Effector memory CD4-positive, alpha-beta T cell (primary cell): ENCODE measurements at places on chromosomes 5 and 9.

DNA sequence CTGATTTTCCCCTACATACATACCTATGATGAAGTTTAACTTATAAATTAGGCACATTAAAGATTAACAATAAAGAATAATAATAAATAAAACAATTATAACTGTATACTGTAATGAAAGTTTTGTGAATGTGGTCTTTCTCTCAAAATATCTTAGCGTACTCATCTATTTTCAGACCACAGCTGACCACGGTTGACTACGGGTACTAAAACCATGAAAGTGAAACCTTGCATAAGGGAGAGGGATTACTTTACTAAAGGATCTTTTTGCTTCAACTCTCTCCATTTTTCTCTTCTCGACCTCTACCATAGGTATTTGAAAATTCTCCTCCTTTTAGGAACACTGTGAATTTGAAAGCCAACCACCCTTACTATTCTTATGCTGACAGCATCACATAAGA is 475.5 kb downstream of the CETN3 start:
- DNase-seq: no peak

- DNase-seq: no peak
Observed at GRCh38 chr9:68981789-68982188, 32.1 kb downstream of the PRKACG start.

GRCh38 chr5:140242890-140243585 is 59.9 kb downstream of the PFDN1 start:
- DNase-seq: no peak

GRCh38 chr5:150532996-150533395 is 25.1 kb downstream of the NDST1 start:
- DNase-seq: no peak

DNA sequence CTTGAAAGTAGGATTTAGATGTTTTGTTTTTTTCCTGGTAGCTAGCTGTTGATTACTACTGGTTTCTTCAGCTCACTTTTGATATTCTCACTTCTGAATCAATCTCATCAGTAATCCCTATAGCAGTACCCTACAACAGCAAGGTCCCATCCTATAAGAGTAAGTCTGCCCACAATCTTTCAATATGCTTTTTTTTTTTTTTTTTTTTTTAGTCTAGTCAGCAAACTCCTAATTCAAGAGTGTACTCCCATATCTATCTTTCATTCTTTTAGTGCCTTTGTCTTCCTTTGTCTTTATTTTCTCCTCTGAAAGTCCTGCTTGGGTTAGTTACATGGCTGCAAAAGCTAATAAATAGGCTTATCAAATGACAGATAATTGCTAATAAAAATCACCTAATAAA is 362.4 kb upstream of the RIOK2 start:
- DNase-seq: no peak

- no peak for DNase-seq
Observed at GRCh38 chr9:109149089-109149488, 18.0 kb downstream of the FRRS1L start.

DNA sequence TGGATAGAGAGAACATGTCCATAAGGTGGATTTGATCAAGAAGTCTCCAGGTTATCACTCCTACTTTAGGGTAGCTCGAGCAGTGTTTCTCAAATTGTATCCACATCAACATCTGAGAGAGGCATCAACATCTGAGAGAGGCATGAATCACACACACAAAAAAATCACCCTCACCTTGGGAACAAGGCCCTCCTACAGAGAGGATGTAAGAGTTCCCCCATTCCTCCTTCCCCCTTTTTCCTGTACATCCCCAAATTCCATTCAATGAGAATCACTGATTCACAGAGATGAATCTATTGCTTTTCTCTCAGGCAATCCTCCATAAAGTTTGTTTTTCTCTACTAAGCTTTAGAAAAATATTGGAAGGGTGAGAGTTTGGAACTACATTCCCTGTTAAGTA is 233.4 kb upstream of the CDH6 start:
- DNase-seq: no peak

DNA sequence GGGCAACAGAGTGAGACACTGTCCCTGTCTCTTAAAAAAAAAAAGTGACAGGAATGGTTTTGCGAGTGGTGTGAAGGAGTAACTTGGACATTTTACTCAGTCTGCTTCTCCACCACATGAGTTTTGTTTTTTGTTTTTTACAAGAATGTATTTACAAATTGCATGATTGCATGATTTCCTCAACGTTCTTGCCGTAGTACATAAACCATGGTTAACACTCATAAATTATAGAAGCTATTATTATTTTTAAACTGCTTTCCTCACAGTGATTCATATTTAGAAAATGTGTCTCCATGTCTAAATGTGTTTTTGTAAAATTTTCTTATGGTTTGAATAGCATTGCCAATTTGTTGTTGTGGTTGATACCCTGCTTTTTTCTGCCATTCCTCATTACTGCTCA is 220.0 kb downstream of the GOLPH3 start:
- DNase-seq: no peak

- DNase-seq: no peak
Observed at GRCh38 chr9:74775396-74775795, 112.3 kb downstream of the TRPM6 start.

DNA sequence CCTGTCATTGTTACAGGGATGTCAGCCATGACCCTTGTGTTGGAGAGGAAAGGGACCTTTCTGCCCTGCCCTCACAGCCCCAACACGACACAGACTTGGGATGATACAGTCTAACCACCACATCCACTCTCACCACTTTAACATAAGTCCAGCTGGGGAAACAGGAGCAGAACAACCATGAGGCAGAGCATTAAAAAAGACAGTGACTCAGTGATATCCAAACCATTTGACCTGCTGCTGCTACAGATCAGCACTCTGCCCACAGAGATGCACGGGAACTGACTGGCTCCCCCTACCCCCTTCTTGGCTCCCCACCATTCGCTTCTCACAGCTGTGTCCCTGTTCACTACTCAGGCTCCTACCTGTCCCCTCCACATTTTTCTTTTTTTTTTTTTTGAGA is 458.6 kb downstream of the ZNF608 start:
- DNase-seq: no peak

- DNase-seq: no peak
Observed at GRCh38 chr9:133684121-133684935, 48.2 kb downstream of the DBH start.

DNA sequence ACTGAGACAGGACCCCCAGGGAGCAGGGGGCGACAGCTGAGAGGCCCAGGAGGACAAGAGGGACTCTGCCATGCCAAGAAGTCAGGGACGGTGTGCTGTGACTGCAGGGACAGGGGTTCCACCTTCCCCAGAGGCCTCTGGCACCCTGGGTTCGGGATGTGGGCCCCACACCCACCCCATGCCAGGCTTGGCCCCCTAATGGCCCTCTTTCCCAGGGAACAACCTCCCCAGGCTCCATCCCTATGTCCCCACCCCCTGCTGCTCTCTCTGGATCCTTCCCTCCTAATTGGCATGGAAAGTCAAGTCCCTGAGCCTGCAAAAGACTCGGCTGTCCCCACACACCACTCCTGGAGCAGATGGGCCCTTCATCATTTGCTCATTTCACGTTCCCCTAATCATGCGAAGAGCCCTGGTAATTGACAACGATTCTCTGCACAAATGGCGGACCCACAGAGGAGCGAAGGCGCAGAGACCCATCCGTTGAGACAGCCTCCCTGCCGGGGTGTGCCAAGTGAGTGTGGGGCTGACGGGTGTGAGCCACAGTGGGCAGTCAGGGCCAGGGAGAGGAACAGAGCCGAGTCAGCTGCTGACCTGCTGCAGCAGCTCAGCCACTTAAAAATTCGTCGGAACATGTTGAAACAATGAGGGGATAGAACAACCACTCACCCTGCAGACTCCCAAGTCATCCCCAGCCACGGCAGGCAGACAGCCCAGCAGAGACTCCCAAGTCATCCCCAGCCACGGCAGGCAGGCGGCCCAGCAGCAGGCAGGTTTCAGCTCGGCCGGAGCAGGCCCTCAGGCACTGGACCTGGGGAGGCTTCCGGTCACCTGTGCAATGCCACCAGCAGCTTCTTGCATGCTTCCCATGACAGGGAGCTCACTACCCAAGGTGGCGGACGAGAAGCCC is 109.0 kb downstream of the VAV2 start:
- DNase-seq: no peak

- DNase-seq: no peak
Observed at GRCh38 chr9:112327718-112328450, 5.5 kb downstream of the PTBP3 start.

GRCh38 chr9:134972140-134972539 is 54.4 kb upstream of the FCN1 start:
- no peak for DNase-seq

DNA sequence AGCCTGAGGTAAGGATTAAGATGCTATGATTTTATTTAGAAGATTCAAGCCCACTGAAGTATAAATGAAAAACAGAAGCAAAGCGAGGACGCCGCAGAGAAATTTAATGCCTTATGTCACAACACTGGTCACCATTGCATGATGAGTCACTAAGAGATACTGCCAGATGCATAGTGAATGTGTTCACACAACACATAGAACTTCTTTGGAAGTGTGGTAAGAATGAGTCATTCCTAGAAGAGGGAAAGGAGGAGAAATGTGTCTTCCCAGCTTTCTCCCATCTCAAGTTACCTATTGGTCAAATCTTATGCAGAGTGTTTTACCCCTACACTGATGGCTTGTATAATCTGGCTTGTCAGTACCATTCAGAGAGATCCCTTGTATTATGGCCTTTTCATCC is 465.3 kb upstream of the ARRDC3 start:
- DNase-seq: no peak

GRCh38 chr5:149792540-149793255 is 62.6 kb downstream of the PPARGC1B start:
- DNase-seq: no peak
